NCI-H510A treated with DMSO at 0.1 percent for 48 hours (cell line): ENCODE measurements at places on chromosomes 12 and 14.

- DNase-seq: no peak
Observed at GRCh38 chr12:111494676-111495075, 89.0 kb downstream of the SH2B3 start.

DNA sequence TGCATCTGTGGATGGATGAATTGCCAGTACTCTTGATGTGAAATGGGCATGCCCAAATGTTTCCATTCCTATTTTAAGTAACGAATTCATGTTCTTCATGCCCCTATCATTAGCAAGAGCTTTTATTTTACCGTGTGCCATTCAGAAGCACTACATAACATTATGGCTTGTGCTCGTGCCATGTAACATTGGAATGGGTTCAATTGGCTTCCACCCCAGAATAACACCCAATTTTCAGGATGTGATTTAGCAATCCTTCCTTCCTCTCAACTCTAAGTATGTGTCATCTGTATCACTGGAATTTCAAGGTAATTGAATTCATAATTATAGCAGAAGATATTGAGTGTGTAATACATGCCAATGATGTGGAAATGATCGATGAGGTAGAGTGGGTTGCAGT lies 145.8 kb upstream of the TMPO start:
- no peak for DNase-seq

- DNase-seq: no peak
Observed at GRCh38 chr14:70648346-70648745, 6.6 kb downstream of the TTC9 start.

GRCh38 chr12:27644158-27644845 lies 51.9 kb upstream of the REP15 start:
- no peak for DNase-seq

- peak; percentile 15 for DNase-seq
Observed at GRCh38 chr14:90336985-90337384, 5.2 kb upstream of the NRDE2 start.

- no peak for DNase-seq
Observed at GRCh38 chr14:52706286-52706685, 714 bp upstream of the PSMC6 start.

GRCh38 chr14:50530358-50530757 lies 2.0 kb downstream of the MAP4K5 start:
- no peak for DNase-seq

DNA sequence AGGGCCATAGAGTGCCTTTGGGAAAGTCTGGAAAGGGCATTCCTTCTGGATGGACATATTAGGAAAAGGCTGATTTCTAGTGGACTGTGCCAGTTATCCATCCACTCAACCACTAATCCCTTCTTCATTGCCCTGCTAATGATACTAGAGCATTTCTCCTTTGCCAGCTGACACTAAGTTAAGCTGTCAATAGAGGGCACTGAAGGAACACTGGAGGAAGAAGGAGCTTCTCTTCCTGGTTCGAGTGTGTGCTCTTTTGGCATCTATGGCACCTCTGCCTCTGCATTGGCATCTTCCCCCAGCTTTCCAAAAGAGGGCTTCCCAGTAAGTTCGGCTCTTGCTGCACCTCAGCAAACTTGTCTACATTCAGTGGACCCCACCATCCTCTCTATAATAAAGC lies 165.4 kb downstream of the DERA start:
- DNase-seq: peak; percentile 65
